ENCODE measurements at places on chromosomes 5 and 9.

GRCh38 chr5:106205916-106206571, 1464.7 kb downstream of the EFNA5 start:
- no peak for DNase-seq

DNA sequence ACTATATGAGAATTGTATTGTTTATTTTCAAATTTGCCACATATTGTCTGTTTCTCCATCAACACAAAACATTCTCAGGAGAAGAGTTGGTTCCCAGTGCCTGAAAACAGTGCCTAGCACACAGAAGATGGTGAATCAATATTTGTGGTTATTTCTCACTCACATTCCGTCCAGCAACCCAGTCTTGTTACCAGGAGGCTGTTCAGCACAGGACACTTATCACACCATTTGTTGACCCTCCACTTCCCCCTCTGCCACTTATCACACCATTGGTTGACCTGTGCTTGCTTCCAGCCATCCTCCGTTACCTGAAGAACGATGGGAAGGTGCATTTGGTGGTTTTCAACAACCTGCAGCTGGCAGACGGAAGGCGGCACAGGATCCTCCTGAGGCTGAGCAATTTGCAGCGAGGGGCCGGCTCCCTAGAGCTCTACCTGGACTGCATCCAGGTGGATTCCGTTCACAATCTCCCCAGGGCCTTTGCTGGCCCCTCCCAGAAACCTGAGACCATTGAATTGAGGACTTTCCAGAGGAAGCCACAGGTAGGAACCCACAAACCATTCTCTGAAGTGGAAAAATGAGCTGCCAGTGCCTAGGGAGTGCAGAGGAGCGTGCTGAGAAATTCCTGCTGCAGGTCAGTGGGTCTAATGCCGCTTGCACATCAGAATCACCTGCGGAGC, 20.5 kb downstream of the THBS4 start:
- no peak for DNase-seq

- no peak for DNase-seq
These were observed 170.0 kb upstream of the DAPK1 start for GRCh38 chr9:87327575-87328125.

- DNase-seq = no peak
These were observed 192.9 kb downstream of the NR3C1 start for GRCh38 chr5:143210576-143210975.

DNA sequence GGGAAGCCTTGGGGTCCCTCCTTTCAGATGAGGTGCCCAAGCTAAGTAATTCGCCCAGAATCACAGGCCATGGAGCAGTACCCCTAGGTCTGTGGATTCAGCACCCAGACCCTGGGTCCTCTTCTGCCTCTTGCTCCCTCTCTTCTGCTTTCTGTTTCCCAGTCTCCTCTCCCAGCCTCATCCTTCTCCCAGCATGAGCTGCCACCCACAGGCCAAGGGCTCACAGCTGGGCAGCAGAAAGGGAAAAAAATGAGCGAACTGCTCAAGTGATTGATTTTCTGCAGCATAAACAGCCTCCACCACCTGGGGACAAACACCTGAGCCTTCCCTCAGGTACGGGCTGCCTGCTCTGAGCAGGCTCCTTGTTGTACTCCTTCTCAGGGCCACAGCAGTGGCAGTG, 113.9 kb upstream of the SAP30L start:
- DNase-seq = no peak

DNA sequence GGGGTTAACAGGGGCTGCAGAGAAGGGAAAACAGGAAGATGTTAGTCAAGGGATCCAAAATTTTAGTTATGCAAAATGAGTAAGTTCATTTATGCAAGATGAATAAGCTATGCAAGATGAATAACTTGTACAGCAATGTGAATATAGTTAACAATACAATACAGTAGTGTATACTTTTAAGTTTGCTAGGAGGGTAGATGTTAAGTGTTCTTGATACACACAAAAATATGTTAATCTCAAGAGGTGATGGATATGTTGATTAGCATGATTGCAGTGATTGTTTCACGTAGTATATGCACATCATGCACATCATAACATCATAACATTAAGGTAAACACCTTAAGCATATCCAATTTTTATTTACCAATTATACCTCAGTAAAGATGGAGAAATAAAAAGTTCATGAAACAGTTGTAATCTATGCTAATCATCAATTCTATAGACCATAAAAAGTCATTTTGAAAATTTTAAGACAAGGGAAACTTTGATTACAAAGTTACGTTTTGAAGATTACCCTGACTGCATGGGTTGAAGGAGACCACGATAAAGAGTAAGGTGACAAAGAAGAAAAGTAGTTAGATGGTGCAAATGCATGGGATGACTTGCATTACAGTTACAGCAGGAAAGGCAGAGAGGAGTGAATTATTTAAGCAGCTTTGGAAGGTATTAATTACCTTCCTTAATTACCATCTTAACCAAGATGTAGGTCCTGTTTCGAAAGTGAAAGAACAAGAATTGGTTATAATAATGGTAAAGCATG, 31.4 kb downstream of the FAM174A start:
- no peak for DNase-seq

GRCh38 chr9:107118863-107119624, 164.0 kb upstream of the RAD23B start:
- no peak for DNase-seq

- no peak for DNase-seq
These were observed 12.1 kb downstream of the CXCL14 start for GRCh38 chr5:135566422-135567400.

DNA sequence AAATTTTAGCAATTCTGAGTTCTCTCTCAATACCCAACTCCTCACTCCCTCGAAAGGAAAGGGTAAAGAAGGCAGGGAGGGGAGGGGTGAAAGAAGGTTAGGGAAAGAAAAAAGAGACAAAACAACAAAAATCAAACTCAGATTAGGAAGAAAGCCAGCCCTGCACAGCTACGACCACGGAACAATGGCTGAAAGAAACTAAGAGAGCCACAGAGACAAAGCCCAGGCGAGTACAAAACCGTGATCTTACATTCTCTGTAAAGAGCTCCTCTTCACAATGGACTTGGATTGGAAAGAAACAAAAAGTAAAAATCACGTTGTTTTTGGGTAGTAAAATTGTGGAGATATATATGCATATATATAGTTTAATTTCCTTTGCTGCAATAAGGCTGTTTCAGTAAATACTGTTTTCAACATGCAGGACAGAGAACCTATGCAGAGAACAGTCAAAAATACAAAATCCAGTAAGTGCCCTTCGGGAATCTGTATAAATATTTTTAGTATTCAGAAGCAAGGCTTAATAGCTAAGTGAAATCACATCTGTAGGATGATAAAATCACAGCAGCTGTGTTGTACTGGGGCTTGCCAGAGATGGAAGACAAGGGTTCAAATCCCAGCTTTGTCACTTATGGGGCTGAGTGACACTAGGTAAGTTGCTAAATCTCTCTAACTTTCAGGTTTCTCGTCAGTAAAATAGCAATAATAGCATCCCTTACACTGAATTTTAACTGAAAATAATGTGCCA, 16.9 kb downstream of the PSMB7 start:
- no peak for DNase-seq

GRCh38 chr5:56671571-56671970, 143.8 kb upstream of the MAP3K1 start:
- DNase-seq = no peak

- DNase-seq = no peak
These were observed 4.4 kb upstream of the SMIM3 start for GRCh38 chr5:150774145-150774544.

DNA sequence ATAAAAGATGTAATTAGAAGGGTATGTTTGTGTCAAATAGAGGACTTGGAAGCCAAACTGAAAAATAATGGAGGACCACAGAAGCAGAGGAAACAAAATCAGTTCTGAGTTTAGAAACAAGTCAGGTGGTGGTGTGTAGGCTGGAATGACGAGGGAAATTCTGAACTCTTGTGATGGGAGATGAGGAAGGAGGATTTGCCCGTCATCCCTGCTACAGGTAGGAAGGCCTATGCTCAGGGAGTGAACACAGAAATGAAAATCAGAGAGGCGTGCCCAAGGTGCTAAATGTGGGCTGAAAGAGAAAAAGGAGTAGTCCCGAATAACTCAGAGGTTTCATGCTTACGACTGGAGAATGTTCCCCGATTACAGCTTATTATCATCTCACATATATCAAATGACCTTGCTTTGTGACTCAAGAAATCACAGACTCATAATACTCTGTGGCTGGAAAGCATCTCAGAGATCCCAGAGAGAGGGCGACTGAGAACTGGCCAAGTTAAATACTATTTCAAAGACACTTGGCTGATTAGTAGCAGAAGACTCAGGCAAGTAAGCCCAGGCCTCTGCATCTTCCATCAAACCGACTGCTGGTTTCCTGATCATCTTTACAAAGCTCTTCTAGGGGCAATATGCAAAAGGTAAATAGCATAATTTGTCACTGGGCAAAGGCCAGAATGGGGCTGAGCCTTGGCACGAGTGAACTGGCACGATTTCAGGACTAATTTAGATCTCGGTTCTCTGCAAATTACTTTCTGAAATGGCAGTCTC, 126.0 kb downstream of the SUSD1 start:
- no peak for DNase-seq

GRCh38 chr5:40073927-40074326, 605.8 kb upstream of the PTGER4 start:
- no peak for DNase-seq

- peak; percentile 25 for DNase-seq
These were observed 810 bp downstream of the VPS13A start for GRCh38 chr9:77177894-77178794.

- no peak for DNase-seq
These were observed 48.9 kb downstream of the CXXC5 start for GRCh38 chr5:139696894-139697658.

GRCh38 chr5:176394881-176395675, 6.5 kb downstream of the HIGD2A start:
- DNase-seq = no peak

DNA sequence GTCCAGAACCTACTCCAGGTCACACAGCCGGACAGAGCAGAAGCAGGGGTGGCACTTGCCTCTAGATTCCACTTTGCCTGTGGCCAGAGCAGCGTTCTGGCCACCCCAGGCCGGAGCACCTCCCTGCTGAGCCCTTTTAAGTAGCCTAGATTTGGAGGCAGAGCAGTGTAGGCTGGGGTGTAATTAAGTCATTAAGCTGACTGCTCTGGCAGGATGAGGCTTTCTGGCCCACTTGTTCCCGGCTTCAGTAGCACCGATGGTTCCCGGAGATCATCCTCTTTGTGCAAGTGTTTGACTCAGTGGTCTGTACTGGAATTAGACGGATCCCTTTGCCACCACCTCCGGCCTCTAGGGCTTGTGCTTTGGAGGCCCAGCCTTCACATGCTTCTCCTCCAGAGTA, 281.9 kb upstream of the ANKRD55 start:
- DNase-seq = no peak

DNA sequence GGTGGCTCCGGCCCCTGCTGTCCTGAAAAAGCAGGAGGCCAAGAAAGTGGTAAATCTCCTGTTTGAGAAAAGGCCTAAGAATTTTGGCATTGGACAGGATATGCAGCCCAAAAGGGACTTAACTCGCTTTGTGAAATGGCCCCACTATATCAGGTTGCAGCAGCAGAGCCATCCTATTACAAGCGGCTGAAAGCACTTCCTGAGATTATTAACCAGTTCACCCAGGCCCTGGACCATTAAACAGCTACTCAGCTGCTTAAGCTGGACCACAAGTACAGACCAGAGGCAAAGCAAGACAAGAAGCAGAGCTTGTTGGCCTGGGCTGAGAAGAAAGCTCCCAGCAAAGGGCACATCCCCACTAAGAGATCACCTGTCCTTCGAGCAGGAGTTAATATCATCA, 89.7 kb downstream of the MLLT3 start:
- DNase-seq = no peak

- DNase-seq = no peak
These were observed 296.8 kb downstream of the ICE1 start for GRCh38 chr5:5719292-5719691.

DNA sequence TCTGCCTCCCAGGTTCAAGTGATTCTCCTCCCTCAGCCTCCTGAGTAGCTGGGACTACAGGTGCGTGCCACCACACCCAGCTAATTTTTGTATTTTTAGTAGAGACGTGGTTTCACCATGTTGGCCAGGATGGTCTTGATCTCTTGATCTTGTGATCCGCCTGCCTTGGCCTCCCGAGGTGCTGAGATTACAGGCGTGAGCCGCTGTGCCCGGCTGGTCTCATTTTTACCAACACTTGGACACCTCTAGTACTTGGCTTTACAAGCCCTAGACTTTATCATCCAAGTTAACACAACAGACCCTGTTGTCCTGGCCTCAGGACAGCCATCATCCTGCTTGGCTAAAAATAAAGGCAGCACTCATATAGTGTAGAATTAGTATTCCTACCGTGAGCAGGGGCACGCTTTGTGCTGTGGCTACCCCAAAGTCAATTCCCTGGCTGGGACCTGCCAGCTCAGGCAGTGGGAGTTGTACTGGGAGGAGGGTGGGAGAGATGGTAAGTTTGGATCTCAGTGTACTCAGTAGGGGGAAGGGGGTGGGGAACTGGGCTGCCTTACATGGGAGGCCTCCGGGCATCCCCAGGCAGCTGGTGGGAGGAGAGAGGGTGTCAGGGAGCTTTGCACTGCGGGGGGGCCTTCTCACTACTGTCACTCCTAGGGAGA, 6.6 kb downstream of the PDZD2 start:
- DNase-seq = no peak

GRCh38 chr5:10169359-10169758, 80.3 kb downstream of the ATPSCKMT start:
- DNase-seq = no peak

DNA sequence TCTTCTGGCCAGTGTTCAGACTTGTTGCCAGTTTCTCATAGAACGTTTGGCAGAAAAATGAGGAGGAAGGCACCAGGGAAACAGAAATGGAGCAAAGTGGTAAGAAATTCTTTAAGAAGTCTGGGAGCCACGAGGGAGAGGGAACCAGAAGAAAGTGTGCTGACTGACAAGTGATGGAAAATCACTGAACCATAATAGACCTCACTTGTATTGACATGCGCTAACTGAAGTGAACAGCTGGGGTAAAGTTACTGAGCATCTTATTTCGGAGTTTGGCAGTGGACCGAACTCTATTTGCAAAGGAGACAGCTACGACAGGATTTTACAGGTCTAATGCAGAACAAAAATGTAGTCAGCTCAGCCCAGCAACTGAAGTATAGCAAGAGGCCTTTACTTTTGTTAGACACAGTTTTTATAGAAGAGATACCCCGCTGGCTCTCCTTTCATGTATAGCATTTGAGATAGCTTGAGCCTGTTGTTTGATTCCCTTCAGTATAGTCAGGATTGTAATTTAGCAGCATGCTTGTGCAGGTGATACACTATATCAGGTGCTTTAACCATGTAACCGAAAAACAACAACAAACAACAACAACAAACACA, 53.6 kb downstream of the HMHB1 start:
- DNase-seq = no peak

- no peak for DNase-seq
These were observed 530.4 kb downstream of the ACTL7B start for GRCh38 chr9:108325406-108325805.
